ENCODE measurements at places on chromosomes 7 and 10.
A peak's percentile ranks its signal among the peaks of the same experiment; 100 is the strongest.

DNA sequence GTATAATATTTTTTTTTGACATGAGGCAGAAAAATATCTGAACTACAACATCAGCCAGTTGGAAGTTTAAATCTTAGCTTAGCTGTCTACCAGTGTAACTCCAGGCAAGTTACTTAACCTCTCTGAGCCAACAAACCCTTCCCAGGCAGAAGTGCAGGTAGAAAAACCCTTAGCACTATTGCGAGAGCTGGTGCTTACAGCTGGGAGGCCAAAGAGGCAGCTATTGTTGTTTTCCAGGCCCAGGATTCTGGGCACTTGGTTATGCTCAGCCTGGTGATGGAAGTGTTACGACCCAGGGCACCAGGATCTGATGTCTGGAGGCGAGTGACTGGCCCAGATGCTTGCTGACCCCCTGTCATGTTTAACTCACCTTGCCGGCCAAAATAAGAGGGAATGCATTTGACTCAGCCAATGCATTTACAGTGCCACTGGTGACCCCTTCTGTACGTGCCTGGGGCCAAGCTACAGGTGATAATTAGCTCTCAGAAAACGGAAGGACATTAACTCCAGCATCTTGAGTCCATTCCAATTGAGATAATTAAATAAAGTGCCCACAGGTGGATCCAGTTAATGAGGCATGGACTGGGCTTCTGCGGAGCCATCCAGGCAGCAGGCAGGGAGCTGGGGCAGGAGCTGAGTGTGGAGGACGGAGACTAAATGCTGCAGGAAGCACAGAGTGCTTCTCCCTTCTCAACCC, 126.5 kb upstream of the HABP2 start:
- no peak for DNase-seq

GRCh38 chr7:155834486-155835048, 22.3 kb upstream of the SHH start:
- DNase-seq, result no peak

DNA sequence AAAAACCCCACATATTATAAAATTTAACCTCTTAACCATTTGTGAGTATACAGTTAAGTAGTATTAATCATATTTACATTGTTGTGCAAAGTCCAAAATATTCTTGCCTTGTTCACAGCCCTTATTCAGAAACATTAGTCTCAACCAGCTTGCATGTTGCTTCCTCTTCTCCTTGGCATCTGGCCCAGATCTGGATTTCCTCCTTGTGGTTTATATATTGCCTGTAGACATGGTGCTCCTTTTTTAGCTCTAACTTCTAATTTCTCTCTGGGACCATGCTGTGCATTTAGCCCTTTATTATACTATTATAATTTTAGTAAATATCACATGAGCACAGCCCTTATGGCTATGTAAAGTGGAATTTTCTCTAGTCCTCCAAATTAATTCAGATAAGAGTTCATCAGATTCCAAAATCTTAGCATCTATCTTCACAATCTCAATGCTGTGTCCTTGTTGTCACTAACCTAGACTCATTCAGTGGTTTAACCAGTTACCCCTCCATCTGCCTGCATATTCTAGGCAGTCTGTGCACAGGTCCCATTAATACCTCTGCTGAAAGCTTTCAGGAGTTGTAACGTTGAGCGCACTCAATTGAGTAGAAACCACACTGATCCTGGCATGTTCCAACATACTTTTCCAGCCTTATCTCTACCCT, 7.9 kb downstream of the CPED1 start:
- peak; percentile 47 for DNase-seq

- DNase-seq, result no peak
These were observed 22.4 kb downstream of the KCNH2 start for GRCh38 chr7:150955519-150956394.

GRCh38 chr10:5890452-5890915, 441 bp downstream of the FBH1 start:
- no peak for DNase-seq
